ENCODE measurements at places on chromosomes 7 and 10.

- DNase-seq, result no peak
Measured at GRCh38 chr7:87058744-87059524, 520 bp downstream of the ELAPOR2 start.

GRCh38 chr10:110169586-110169985 is 37.8 kb upstream of the MXI1 start:
- DNase-seq, result no peak

- no peak for DNase-seq
Measured at GRCh38 chr7:78993341-78993740, 460.1 kb downstream of the MAGI2 start.

DNA sequence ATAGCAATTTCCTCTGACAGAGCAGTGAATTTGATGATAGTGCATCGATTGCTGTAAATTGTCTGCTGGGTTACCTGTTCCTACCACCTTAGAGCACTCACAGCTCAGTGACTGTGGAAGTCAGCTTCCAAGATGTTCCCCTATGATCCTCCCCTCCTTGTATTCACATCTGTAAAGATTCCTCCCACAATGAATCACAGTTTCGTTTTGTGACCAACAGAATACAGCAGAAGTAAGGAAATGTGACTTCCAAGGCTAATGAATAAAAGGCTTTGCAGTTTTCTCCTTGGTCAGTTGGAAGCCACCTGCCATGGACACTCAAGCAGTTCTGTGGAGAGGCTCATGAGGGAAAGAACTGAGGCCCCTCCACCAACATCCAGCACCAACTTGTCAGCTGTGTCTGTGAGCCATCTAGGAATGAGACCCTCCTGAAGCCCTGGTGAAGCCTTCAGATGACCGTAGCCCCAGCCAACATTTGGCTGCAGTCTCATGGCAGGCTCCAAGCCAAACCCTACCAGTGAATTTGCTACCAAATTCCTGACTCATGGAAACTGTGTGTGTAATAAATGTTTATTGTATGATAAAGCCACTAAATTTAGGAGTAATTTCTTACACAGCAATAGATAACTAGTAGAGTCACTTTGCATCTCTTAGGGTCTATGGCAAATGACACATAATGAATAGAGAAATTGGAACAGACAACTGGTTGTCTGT is 309.5 kb upstream of the NPVF start:
- DNase-seq, result peak; percentile 7

GRCh38 chr7:158997471-158997870 is 141.1 kb downstream of the DYNC2I1 start:
- DNase-seq, result no peak
